NCI-H1417 treated with DMSO at 0.1 percent for 48 hours (cell line): ENCODE measurements at places on chromosomes 7 and 10.
A peak's percentile ranks its signal among the peaks of the same experiment; 100 is the strongest.

DNA sequence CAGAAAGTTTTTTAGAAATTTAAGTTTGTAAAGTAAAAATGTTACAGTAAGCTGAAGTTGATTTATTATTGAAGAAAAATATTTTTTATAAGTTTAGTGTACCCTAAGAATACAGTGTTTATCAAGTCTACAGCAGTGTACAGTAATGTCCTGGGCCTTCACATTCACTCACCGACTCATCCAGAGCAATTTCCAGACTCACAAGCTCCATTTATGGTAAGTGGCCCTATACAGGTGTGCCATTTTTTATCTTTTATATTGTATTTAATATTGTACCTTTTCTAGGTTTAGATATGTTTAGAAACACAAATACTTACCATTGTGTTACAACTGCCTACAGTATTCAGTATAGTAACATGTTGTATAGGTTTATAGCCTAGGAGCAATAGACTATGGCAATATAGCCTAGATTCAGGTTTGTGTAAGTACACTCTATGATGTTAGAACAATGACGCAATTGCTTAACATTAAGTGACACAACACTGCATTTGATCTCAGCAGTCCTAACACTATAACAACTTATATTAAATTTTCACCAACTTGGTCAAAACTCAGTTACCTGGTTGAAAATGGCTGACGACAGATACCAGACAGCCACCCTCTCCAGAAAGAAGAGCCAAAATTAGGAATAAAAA lies 45.7 kb downstream of the HIBADH start:
- DNase-seq = no peak

DNA sequence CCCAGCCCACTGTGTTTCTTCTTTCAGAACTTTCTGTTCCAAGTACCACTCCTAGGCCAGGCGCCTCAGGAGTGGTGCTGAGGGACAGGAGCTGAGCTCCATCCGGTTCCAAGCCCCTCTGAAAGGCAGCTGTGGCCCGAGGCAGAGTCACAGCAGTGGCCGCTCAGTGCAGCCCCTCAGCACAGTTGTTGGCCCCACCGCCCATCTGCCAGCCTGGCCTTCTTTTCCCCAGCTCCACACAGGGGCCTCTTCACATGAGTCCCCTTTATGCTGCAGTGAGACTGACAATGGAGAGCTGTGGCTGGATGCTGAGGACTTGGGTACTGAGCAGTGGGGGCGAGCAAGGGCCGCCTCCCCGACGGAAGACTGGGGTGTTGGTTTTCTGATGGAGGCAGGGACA lies 9.5 kb downstream of the BUD31 start:
- no peak for DNase-seq

- DNase-seq = peak; percentile 22
These were observed 102.7 kb upstream of the PCDH15 start for GRCh38 chr10:54903745-54904144.

GRCh38 chr10:58823983-58824382 lies 311.3 kb downstream of the BICC1 start:
- no peak for DNase-seq

- DNase-seq = no peak
These were observed 1.4 kb upstream of the PSAP start for GRCh38 chr10:71852355-71852937.
